ENCODE measurements at places on chromosomes 11 and 22.
A peak's percentile ranks its signal among the peaks of the same experiment; 100 is the strongest.

GRCh38 chr22:48342732-48343131 lies 1484.9 kb downstream of the BRD1 start:
- no peak for DNase-seq

- peak; percentile 60 for DNase-seq
Measured at GRCh38 chr11:121194731-121195596, 93.9 kb downstream of the TECTA start.

GRCh38 chr22:23841736-23842445 lies 3.1 kb upstream of the DERL3 start:
- no peak for DNase-seq

DNA sequence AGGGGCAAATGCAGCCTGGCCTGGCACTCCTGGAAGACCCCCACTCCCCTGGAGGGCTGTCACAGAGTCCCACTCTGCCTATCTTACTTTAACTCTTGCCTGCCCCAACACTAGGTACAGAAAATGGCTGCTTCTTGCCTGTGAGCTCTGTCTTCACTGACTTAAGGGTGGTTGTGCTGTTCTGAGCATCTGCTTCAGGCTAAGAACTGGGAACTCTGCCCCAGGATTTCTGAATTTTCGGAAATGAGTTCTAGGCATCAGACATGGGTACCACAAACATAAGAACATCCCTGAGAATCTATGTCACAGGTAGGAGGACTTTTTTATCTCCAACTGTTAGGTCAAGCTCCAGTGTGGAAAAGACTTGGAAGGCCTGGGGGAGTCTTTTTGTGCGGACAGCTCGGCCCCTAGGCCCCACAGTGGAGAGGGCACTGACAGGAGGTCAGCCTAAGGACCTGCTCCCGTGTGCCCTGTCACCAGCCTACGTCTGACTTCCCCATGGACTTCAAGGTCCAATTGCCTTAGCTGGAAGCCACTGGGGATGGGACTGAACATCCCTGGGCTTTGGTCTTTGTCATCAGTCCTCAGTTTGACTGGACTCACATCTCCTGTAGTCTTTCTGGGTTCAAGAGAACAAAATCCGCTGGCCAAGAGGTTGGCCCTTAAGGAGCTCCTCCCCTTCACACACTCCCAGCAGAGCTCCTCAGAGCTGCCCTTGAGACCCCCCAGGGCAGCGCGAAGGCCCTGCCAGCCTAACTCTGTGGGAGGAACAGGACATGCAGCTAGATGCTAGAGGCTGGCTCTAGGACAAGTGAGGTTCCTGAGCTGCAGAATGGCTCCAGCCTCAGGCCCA lies 31.9 kb downstream of the PPP2R1B start:
- DNase-seq, result no peak

- DNase-seq, result no peak
Measured at GRCh38 chr11:71305451-71306125, 53.2 kb upstream of the SHANK2 start.

- no peak for DNase-seq
Measured at GRCh38 chr11:81237139-81237538, 1496.5 kb downstream of the FAM181B start.

- DNase-seq, result no peak
Measured at GRCh38 chr22:25729016-25729995, 12.7 kb upstream of the MYO18B start.

DNA sequence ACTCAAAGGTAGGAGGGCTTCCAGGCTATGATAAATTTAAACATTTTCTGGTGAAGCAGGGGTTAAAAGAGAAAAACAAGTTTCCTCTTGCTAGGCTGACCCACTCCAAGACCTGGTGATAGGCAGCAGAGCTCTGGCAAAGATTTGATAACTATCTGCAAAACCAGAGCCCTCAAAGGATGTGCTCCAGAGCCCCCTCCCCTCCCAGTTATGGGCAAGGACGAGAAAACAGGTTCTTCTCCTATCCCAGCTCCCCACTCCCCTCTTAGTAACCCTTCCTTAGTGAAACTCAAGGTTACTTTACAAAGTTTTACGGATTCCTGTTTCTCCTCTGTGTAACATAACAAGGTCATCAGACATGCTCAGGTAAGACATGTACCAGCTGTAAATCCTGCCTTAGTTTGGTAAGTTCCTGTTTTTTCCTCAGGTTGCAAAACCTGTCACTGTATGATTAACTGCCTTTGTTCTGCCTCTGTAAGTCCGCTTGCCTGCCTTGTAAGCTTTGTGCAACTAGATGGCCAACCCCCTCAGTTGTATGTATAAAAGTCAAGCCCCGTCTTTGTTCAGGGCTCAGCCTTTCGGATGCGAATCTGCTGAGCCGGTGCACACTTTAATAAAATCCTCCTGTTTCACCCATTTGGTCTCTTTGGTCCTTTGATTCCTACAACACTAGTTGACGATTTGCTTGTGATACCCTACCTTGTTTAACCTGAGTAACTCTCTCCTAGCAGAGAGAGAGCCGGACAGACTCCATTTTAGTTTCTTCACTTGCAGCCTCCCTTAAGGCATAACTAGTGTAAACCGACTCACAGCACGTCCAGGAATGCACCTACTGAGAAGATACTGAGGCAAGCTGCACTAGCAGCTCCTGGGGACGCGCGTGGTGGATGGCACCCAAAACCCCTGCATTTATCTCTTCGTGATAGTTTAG lies 13.9 kb downstream of the APOBEC3H start:
- no peak for DNase-seq

GRCh38 chr22:32850157-32850556 lies 48.7 kb downstream of the TIMP3 start:
- no peak for DNase-seq

- no peak for DNase-seq
Measured at GRCh38 chr22:47022475-47022874, 260.0 kb downstream of the TBC1D22A start.

- no peak for DNase-seq
Measured at GRCh38 chr22:33807470-33807869, 112.8 kb downstream of the LARGE1 start.

GRCh38 chr11:18312663-18313420 lies 9.1 kb downstream of the HPS5 start:
- no peak for DNase-seq

- no peak for DNase-seq
Measured at GRCh38 chr22:43164636-43165035, 13.3 kb downstream of the TSPO start.

GRCh38 chr11:73875840-73876239 lies 806 bp downstream of the COA4 start:
- no peak for DNase-seq

DNA sequence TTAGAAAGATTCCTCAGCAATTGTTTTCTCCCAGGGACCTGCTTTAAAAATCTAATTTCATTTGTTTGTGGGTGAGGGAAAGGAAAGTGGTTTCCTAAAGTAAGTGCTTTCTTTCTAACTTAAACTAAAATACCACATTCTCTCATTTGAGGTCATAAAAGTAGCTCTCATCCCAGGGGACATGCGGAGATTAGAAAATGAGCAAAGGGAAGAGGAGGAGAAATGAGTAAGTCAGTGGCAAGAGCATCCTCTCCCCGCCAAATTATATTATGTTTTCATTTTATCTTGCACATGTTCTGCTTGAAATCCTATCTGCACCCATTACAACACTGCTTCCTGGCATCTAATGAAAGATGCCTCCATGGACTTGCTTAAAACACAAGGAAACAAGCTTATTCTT lies 191.4 kb downstream of the ARHGAP42 start:
- no peak for DNase-seq

GRCh38 chr11:83002053-83002452 lies 69.6 kb downstream of the RAB30 start:
- peak; percentile 37 for DNase-seq

GRCh38 chr11:10584071-10584501 lies 15.6 kb upstream of the LYVE1 start:
- DNase-seq, result no peak

- peak; percentile 27 for DNase-seq
Measured at GRCh38 chr11:110711776-110712658, at the start of gene ARHGAP20. Gene ARHGAP20 (minus strand): TSS chr11:110712437. CDS start chr11:110712231, 206 bp downstream.

DNA sequence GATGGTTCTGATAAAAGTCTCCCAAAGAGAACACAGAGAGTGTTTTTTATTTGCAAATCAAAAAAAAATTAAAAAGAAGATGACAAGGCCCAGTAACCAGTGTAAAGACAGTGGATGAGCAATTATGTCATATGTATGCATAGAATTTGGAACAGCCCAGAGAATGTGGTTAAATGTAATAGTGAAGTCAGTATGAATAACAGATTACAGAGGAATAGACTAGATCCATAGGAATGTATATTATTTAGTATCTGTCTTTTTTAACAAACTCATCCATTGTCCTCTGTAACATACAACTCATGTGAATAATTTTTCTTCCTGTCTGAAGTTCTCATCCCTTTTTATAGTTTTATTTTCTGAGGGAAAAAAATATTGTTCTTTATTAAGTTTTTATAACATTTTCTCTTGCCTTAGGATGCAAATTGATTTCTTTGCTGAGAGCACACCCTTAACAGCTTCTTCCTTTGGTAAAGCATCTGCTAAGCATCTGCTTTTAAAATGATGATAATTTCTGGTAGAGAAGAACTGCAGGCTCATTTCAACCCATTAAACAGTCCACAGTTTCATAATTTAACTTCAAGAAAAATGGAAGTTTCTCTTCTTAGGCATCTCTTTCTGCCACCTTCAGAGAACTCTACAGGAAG lies 266.5 kb upstream of the MTNR1B start:
- no peak for DNase-seq

- no peak for DNase-seq
Measured at GRCh38 chr11:124839972-124840621, 25.1 kb upstream of the ROBO3 start.

- DNase-seq, result no peak
Measured at GRCh38 chr22:30202531-30203006, 44.0 kb downstream of the LIF start.

DNA sequence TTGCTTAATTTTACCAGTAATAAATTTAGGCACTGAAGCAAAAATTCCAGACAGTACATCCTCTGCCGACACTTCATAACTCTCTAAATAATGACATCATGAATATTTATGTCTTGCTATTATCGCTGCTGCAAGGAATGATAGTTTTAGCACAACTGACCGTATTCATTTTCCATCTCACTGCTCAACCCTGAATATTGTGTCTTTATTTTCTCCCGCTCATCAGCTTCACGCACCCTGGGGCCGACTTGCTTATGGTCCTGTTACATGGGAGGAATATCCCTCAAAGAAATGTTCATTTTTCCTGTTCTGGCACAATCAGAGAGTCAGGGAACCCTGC lies 33.3 kb downstream of the SLN start:
- no peak for DNase-seq

- peak; percentile 24 for DNase-seq
Measured at GRCh38 chr11:119155733-119156492, 7.1 kb downstream of the ABCG4 start.

- DNase-seq, result no peak
Measured at GRCh38 chr11:116545912-116546311, 226.9 kb downstream of the BUD13 start.

- DNase-seq, result no peak
Measured at GRCh38 chr11:3686751-3687150, 15.6 kb upstream of the CHRNA10 start.

GRCh38 chr22:19179497-19180048 lies 1.0 kb upstream of the SLC25A1 start:
- DNase-seq, result peak; percentile 54

GRCh38 chr22:41197038-41197972 lies 7.8 kb upstream of the L3MBTL2 start:
- DNase-seq, result peak; percentile 91

GRCh38 chr11:61696602-61697001 lies 16.4 kb downstream of the DAGLA start:
- DNase-seq, result no peak

DNA sequence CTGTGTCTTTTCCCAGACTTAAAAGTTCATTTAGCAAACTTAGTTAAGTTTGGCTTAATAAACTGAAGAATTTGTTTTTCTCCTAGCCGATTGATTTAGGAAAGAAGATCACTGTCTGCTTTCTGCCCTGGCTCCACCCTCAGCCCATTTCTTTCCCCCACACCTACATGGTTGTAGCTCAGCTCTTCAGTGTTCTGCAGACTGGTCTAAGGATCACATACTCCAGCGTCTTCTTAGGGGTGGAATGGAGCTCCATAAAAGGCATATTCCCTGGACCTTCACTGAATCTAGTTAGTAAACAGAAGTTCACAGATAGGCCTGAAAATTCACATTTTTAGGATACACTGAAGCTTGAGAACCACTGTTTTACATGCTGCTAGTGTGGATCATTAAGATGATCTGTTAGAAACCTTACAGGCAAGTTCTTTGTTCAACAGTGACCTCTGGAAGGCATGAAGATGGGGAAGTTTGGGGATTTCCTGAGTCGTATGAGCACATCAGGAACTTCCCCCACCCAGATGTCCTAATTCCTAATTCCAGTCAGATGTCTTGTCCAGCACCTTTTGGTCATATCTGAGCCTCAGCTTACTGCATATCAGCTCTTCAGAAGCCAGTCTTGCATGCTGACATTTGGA lies 16.8 kb downstream of the PIWIL4 start:
- no peak for DNase-seq

- DNase-seq, result no peak
Measured at GRCh38 chr22:31651664-31652063, 10.4 kb downstream of the PISD start.

DNA sequence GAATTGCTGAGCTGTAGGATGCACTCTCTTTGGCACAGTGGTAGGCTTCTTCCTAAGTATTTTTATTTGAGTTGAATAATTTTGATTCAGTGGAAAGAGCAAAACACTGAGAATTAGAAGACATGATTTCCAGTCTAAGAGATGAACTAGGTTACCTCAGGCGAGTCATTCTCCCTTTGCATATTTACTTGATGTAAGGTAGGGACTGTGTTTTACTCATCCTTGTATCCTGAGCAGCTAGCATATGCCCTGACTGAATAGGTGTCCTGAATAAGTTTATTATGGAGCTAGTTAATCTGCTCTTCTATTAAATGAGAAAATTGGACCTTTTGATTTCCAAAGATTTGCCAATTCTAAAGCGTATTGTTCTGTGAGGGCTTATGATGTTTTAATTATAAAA lies 50.7 kb downstream of the STIM1 start:
- no peak for DNase-seq
